ENCODE measurements at places on chromosomes 5 and 9. TPM values are rescaled to one million over a fixed set of nuclear protein-coding genes. Genes with fewer than 3 reads are reported as not detected.

GRCh38 chr5:33772380-33772897, 119.4 kb downstream of the ADAMTS12 start:
- DNase-seq: peak; percentile 42

DNA sequence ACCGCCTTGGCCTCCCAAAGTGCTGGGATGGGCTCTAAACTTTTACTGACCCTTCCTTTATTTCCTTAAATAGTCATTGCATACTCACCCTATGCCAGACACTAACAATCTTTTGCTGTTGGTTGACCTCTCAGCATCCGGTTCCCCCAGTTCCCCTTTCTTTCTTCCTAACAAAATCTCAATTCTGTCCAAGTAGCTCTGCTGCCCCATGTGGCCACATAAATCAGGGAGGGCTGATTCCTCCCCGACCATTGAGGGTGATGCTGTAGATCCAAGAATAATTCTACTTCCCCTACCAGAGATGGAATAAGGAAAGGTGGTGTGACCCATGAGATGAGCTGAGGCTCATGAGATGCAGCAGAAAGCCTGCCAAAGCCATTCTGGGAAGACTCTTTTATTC, 315.3 kb upstream of the MSX2 start:
- DNase-seq: no peak

DNA sequence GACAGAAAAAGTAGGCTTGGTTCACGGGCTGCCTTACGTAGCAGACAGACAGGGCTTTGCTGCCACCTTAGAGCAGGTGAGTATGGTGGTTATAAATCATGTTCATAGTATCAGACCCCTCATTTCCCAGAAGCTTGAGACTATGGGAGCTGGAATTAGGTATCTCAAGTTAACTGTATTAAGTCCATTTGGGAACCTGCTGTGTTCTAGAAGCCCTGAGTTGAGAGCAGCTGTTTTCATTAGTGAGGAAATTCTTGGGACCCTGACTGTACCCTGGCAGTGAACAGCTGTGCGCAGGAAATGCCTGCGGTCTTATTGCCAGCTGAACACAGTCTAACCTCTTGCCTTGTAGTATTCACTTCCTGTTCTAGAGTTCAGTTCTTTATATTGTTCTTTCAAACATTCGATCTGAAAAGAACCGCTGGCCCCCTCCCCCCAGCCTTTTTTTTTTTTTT, 29.8 kb downstream of the UGCG start:
- DNase-seq: no peak

- peak; percentile 89 for DNase-seq
Observed at GRCh38 chr9:22237497-22238363, 208.9 kb upstream of the DMRTA1 start.

- DNase-seq: peak; percentile 81
Observed at GRCh38 chr5:82163452-82164175, 114.5 kb downstream of the RPS23 start.

DNA sequence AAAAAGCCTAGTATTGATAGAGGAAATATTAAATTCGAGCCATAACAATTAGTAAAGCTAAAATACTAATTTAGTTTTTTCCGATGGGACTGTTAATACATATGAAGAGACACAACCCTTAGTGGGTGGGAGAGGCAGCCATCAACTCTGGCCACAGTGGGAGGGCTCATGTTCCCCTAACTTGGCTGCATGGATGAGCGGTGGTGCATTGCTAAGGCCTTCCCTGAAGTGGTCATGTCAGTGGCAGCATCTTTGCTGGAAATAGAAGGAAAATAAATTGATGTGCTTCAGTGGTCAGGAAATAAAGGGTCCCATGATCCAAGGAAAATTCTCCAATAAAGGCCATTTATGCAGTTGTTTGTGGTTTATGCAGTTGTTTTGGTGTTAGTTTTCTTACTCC, 33.9 kb upstream of the F2RL2 start:
- no peak for DNase-seq

DNA sequence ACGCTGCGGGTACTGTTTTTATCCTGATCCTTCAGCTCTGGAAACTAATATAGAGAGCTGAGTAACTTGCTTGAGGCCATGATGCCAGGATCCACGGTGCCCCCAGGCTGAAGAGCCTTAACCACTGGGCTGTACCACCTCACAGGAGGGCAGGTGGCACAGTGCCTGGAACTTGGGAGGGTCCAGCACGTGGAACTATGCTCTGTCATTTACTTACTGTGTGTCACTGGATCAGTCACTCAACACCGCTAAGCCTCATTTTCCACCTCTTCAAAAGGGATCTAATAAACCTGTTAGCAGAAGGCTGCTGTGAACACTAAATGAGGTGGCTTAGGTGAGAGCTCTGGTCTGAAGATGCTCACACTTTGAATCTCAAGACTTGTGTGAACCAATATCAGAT, 29.6 kb downstream of the KCNIP1 start:
- no peak for DNase-seq

GRCh38 chr9:28163619-28164018, 590.3 kb upstream of the C9orf72 start:
- peak; percentile 43 for DNase-seq

- no peak for DNase-seq
Observed at GRCh38 chr5:135719428-135720063, 114.9 kb upstream of the SLC25A48 start.

- no peak for DNase-seq
Observed at GRCh38 chr9:19551124-19551929, 142.5 kb downstream of the ACER2 start.

Gene MARVELD2
- total RNA-seq: 19.5 TPM

Data from bronchial epithelial cell (primary cell).